ENCODE measurements at places on chromosomes 2 and 18. TPM values are rescaled to one million over a fixed set of nuclear protein-coding genes. Genes with fewer than 3 reads are reported as not detected.

Gene RESP18
- not detected for total RNA-seq

Gene RGPD4
- total RNA-seq, result not detected

Gene ADAM23
- 0.66 TPM for total RNA-seq

Gene ZSWIM2
- total RNA-seq, result 0.32 TPM

GRCh38 chr2:118993392-118993752 is 51.4 kb downstream of the MARCO start:
- no peaks in the 10 kb centered on the region for H3K36me3 ChIP-seq
- no peak for DNase-seq

DNA sequence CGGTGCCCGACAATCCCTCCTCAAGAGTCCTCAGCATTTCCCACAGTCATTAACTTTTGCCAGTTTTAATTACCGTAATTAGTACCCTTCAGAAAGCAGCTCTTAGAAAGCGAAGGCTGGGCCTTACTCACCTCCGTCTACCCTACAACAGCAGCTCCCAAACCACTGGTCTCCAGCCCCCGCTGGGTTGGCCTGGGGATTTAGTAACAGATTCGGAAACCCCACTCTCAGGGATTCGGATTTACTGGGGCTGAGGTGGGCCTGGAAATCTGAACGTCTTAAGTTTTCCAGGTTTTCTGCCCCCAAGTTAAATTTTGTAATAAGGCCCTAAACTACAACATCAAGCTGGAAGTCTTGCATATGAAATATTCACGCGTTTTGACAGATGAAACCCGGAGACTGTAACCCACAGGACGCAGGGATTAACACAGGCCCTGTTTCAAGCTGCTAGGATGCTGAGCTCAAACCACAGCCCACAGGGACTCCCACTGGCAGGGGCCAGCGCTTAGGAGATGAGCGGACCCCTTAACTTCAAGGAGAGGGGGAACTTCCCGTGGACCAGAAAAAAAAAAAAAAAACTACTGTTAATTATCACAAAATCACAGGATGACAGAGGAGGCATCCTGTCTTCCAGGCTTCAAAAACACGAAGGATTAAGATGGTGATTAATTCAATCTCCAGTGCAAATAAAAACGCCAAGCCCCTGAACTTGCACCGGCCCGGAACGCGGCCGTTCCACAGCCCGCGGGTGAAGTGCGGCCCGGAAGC is 985 bp downstream of the ILKAP start:
- no peaks in the 10 kb centered on the region for H3K36me3 ChIP-seq
- H3K27me3 ChIP-seq, result no peaks in the 10 kb centered on the region
- peak overlapping the region; percentile 96 for H3K27ac ChIP-seq
- H3K4me3 ChIP-seq, result peak overlapping the region; percentile 99
- H3K4me1 ChIP-seq, result no peaks in the 10 kb centered on the region

- H3K36me3 ChIP-seq, result no peaks in the 10 kb centered on the region
- no peak for DNase-seq
- H3K4me1 ChIP-seq, result no peaks in the 10 kb centered on the region
These were observed 76.6 kb upstream of the DDX18 start for GRCh38 chr2:117737846-117738245.

DNA sequence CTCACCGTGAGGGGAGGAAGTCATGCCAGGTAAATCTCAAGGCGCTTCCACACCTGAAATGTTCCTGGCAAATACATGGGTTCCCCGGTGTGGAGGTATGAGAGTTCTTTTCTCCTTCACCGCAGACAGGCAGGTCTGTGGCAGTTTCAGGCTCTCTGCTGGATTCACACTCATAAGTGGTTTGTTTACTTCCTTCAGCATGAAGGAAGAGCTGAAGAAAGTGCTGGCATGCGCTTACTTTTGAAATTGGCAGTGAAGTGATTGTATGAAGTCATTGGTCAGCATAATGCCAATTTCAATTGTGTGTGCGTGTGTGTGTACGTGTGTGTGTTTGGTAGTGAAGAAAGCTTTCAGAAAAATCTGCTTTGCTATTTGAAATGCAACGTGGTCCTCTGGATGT is 43.4 kb downstream of the RNF144A start:
- H3K27me3 ChIP-seq, result no peaks in the 10 kb centered on the region
- H3K36me3 ChIP-seq, result no peaks in the 10 kb centered on the region
- peak overlapping the region; percentile 88 for H3K27ac ChIP-seq
- H3K4me3 ChIP-seq, result no peak overlapping the region

GRCh38 chr2:181891966-181892798 is 652 bp downstream of the ITPRID2 start:
- H3K36me3 ChIP-seq, result no peaks in the 10 kb centered on the region
- H3K27ac ChIP-seq, result peak overlapping the region; percentile 97
- peak overlapping the region; percentile 91 for H3K4me3 ChIP-seq
- H3K27me3 ChIP-seq, result no peaks in the 10 kb centered on the region
- peak; percentile 46 for DNase-seq
- peaks cover 7% of the 10 kb centered on the region for H3K4me1 ChIP-seq

GRCh38 chr2:162261032-162261945 is 18.0 kb upstream of the FAP start:
- no peaks in the 10 kb centered on the region for H3K36me3 ChIP-seq
- H3K4me1 ChIP-seq, result no peaks in the 10 kb centered on the region
- no peak for DNase-seq
- H3K27ac ChIP-seq, result peak overlapping the region; percentile 71

GRCh38 chr18:22197668-22198067 is 28.3 kb downstream of the GATA6 start:
- H3K27me3 ChIP-seq, result no peaks in the 10 kb centered on the region
- H3K4me3 ChIP-seq, result no peak overlapping the region
- no peak for DNase-seq
- no peaks in the 10 kb centered on the region for H3K4me1 ChIP-seq
- no peak overlapping the region for H3K27ac ChIP-seq

Measured in breast epithelium (tissue), 4 donors.